ENCODE measurements at places on chromosomes 5 and 9.
A peak's percentile ranks its signal among the peaks of the same experiment; 100 is the strongest.

- no peak for DNase-seq
Observed at GRCh38 chr5:95283761-95284571, 928 bp downstream of the MCTP1 start.

DNA sequence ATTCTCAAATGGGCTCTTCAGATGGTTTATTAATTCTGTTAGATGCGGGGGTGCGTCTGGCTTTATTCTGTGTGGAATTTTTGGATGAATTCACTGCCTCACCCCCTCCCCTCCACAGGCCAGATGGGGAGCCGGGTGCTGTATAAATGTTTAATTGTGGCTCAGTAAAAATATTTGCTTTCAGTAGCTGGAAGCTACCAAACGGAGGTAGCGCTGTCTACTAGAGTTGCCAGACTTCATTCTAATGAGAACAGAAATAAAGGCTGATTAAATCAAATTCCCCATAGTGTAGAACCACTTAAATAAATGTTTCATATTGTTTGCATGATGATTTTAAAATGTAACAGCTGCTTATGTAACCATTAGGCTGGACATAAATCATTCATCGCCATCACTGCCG lies 34.5 kb upstream of the KCNMB1 start:
- no peak for DNase-seq

- peak; percentile 64 for DNase-seq
Observed at GRCh38 chr9:126326228-126327005, at the start of gene MVB12B. Gene MVB12B, plus strand, starts transcription at chr9:126326829. Its CDS starts 101 bp downstream, at chr9:126326930.

GRCh38 chr5:37767251-37767650 lies 72.6 kb downstream of the GDNF start:
- DNase-seq, result no peak

Data from CD8-positive, alpha-beta memory T cell (primary cell).